ENCODE measurements at places on chromosomes 1 and 21.

DNA sequence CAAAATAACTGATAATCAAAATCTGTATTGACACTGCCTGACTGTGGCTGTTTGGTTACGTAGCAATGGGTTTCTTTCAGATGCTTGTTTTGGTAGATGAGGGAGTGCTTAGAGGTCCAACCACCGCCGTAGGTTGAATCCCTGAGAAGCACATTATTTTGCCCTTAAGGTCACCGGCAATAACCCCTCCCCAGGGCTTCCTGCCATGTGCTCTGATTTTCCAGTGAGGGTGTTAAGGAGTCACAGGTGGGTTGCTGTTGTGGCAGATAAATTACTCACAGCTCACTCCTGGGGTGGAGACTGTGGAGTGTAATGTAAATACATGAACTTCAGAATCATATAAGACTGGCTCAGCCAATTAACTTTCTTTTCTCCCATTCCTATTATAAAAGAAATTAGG is 81.5 kb upstream of the ZP4 start:
- DNase-seq = no peak

DNA sequence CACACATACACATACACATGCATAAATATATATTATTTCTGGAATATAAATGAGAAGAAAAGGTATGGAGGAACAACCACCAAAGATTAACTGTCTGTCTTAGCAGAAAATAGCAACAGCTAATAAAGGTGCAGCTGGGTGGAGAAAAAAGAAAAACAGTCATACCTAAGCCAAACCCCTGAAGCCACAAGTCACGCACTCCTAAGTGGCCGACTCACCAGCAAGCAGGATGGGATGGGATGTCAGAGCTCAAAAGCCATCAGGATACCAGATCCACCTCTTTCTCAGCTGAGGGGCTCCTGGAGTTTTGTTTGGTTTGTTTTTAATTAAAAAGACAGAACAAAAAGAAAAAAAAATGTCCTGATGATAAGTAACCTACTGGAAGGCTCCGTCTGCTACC is 64.7 kb upstream of the HIVEP3 start:
- no peak for DNase-seq

DNA sequence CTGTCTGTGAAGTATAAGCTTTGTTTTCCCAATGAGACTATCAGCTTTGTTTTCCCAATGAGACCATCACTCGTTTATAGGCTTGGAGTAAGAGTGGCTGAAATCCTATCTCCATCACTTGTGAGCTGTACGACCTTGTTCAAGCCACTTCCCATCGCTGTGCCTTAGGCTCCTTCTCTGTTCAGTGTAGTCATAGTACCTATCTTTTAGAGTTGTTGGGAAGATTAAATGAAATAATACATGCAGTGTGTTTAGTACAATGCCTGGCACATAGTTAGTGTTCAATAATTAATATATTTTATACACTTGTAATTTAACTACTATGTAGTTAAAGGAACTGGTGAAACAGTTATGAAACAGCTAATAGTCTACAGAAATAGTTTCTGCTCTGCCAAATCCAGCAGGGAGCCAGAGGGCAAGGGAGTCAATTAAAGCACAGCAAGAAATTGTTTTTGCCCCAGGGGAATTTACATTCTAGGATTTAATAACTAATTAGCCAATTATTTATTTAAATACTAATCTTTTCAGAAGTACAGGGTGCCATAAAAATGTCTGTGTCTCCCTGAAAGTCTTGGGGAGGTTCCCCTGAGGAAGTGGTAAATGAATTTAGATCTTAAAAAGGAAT is 139.3 kb upstream of the HMCN1 start:
- no peak for DNase-seq

GRCh38 chr1:217077426-217077825 is 354.2 kb upstream of the ESRRG start:
- DNase-seq = no peak

DNA sequence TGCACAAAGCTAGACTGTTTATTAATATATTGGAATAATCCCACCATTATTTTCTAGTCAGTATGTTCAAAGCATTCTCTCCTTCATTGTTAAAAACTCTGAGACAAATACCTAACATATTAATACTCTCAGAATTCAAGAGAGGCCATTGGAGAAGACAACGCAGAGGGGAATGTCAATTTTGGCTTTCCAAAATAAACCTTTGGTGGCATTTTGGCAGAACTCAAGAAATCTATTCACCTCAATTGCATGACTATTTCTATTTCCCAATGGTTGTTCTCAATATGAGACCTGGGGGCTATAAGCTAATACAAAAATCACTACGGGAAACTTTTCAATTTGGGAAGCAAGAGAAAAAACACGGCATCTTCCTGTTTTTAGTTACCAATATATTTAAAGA is 58.5 kb downstream of the RUSC1 start:
- DNase-seq = no peak

DNA sequence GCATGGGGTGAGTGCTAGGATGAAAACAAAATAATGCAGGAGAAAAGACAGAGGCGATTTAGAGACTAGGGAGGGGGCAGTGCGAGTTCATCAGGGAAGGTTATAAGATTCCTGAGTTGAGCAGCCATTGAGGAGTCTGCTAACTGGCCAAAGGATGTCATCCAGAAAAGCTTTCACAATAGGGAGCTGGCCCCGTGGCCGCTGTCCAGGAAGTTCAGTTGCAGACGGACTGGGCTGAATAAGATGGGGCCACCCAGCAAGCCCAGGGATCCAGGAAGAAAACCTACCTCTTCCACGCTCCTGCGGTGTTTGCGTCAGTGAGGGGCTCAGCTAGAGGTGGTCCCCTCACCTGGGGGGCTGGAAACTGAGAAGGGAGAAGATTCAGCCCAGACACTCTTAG is 4.0 kb upstream of the PKP1 start:
- DNase-seq = no peak

DNA sequence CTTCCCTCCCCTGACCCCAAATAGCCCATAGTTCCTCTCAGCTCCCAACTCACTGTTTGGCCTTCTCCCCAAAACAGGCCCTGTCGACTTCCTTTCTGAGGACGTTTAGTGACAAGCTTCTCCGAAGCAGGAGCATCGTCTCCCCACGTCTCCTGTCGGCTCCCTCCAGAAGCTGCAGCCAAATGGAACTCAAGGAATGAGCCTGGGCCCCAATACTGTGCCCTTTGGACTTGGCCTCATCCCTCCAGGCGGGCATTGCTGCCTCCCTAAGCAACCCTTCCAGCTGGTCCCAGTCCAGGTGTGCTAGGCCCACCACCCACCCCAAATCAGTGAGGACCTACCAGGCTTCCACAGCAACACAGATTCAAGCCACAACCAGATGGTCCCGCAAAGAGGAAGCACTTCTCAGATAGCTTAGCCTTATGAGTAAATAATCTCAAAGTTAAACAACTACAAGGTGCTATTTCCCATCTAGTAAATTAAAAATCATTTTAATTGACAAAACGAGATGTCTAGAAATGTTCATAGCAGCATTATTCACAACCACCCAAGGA is 33.0 kb downstream of the ACOT7 start:
- no peak for DNase-seq

DNA sequence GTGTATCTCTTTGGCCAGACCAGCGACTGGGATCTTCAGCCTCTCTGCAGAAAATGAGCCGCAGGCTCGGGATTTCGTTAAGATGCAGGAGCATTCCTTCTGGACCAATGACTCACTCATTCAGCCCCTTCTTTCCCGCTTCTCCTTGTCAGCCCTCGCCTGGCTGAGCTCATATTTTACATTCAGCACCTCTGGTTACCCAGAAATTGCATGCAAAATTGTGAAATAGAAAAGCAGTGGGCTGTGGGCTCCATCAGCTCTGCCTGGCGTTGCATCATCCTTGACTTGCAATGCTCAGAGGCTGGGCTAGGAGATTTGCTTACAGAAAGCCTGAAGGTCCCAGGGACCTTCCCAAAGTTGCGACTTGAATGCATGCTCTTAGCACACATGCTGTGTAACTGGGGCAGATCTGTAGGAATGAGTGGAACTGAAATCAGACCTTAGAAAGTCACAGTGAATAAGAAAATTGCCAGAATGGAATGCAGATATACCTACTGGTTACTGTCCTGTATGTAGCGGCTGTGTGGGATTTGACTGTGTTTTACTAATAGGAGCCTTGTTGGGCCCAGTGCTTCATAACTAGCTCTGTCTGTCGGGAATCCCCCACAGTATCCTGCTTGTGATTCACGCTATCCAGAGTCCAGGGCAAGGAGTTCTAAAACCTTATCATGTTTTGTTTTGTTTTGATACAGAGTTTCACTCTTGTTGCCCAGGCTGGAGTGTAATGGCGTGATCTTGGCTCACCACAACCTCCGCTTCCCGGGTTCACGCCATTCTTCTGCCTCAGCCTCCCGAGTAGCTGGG is 444.8 kb downstream of the KIF26B start:
- no peak for DNase-seq

GRCh38 chr1:179376223-179376622 is 10.5 kb downstream of the AXDND1 start:
- DNase-seq = no peak

GRCh38 chr1:215277532-215277931 is 195.0 kb downstream of the KCNK2 start:
- no peak for DNase-seq

DNA sequence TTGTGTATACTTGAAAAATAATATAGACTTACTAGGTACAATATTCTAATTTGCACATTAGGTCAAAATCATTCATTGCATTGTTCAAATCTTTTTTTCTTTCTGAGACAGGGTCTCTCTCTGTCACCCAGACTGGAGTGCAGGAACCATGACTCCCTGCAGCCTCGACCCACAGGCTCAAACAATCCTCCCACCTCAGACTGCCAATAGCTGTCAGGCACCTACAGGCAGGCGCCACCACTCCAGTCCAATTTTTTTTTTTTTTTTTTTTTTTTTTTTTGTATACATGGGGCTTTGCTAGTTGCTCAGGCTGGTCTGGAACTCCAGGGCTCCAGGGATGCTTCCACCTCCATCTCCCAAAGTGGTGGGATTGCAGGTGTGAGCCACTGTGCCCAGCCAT is 656.9 kb downstream of the KCNT2 start:
- DNase-seq = no peak
